Mesenteric fat pad (tissue), 1 donor: ENCODE measurements at places on chromosomes 5 and 9. TPM values are rescaled to one million over a fixed set of nuclear protein-coding genes. Genes with fewer than 3 reads are reported as not detected.

NDUFAF2 gene
- total RNA-seq, result 36.2 TPM

GRCh38 chr9:77892955-77893514 is 138.6 kb downstream of the GNAQ start:
- DNase-seq, result no peak

DNA sequence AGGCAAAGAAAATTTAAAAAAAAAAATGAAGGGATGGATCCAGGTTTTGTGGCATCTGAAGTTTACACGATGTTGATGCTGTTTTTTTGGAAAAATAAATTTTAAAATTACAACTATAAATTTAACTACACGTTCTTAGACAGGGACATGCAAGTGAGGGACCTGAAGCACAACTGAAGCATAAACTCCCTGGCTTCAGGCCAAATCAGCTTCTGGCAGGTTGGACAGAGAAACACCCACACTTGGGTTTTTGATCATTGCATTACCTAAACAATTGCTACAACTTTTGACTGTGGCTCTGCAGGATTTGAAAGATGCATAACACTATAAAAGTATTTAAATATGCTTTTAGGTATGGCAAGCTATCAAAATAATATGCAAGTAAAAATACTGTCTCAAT is 1318.3 kb upstream of the DMAC1 start:
- no peak for DNase-seq

GRCh38 chr5:1527533-1528205 is 3.9 kb upstream of the LPCAT1 start:
- peak; percentile 35 for DNase-seq

DNA sequence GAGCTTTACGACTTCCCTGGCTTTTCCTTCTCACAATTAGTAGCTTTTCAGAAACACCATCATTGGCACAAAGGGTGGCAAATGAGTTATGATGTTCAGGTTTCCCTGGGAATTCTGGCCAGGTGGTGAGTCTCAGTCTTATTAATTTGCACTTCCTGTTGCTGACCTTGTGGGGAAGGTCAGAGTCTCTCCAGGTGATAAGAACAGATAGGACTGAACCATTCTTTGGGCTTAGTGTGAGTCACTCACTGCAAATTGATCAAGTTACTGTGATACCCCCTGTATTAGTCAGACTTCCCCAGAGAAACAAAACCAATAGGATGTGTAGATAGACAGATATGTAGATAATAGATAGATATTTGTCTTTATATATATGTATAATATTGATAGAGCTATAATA is 53.8 kb upstream of the RANBP3L start:
- DNase-seq, result no peak

- no peak for DNase-seq
Measured at GRCh38 chr9:100011062-100011681, 87.6 kb downstream of the ERP44 start.

FGFR4 gene
- 0.42 TPM for total RNA-seq

GRCh38 chr9:114121227-114122135 is 22.4 kb upstream of the KIF12 start:
- peak; percentile 30 for DNase-seq

- DNase-seq, result no peak
Measured at GRCh38 chr5:175814691-175815090, 56.7 kb upstream of the CPLX2 start.

- DNase-seq, result no peak
Measured at GRCh38 chr5:67725604-67726003, 490.0 kb upstream of the PIK3R1 start.

DNA sequence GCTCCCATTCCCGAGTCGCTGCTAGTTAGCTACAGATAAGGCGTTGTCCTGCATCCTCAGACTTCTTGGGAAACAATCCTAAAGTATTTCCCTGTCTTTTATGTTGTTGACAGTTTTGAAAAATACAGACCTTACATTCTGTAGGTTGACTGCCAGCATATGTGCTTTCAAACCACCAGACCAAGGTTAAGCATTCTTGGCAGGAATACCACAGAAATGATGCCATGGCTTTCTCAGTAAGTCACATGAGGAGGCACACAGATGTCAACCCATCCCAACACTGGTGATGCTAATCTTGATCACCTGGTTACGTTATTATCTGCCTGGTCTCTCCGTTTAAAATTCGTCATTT is 871 bp downstream of the GLE1 start:
- no peak for DNase-seq

DNA sequence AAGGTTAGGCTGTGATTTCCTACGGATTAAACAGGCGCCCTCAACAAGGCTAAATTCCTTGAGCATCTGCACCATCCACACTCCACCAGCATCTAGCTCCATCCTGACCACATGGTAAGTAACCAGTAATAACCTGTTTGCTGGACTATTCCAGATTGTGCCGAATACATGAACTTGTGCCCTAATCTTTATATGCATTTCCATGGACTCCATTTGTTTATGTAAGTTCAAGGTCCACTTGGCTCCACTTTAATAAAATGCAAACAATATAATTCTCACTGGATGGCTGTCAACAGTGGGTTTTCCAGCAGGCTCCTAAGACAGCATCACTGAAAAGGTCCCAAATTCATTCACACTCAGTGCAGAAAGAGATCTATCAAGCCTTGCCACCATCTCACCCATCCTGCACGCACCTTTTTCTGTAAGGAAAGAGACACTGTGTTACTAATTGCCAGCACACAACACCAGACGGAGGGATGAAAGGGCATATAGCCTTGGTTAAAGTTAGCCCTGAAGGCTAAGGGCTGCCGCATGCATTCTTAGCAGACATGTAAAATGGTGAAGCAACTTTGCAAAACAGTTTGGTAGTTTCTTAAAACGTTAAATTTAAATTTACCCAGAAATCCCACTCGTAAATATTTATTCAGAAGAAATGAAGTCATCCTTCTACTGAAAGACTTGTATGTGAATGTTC is 88.7 kb downstream of the GLIS3 start:
- no peak for DNase-seq

RASA1 gene
- 23.5 TPM for total RNA-seq

FLT4 gene
- total RNA-seq, result 26.8 TPM

DNA sequence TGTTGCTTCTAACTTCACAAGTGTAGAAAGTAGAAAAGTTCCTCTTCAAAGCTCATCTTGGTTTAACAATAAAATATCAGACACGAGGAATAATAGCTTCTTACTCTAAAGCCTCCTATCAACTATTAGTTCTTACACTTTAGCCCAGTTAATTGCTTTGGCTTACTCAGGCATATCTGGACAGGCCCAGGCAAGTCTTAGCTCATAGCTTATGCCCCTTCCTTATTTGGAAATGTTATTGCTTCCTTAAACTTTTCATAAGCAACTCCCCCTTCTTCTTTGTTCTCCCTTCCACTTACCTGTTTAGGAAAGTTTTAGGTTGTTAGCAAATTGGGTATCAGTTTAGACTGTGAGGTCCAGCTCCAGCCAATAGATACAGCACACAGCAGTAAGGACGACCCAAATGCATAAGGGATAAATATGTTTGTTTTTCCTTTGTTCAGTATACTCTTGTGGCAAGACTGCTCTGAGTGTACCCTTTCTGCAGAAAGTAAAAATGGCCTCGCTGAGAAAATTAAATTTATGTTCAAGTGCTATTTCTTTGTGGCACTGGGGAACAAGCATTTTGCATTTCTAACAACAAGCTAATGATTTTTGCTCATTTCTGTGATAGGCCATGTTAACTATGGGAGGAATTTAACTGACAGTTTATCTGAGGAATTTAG is 162.1 kb downstream of the SMC2 start:
- no peak for DNase-seq

CATSPER3 gene
- total RNA-seq, result 0.61 TPM

- no peak for DNase-seq
Measured at GRCh38 chr9:69689991-69690538, 17.9 kb upstream of the APBA1 start.

PTGS1 gene
- total RNA-seq, result 16.5 TPM

DNA sequence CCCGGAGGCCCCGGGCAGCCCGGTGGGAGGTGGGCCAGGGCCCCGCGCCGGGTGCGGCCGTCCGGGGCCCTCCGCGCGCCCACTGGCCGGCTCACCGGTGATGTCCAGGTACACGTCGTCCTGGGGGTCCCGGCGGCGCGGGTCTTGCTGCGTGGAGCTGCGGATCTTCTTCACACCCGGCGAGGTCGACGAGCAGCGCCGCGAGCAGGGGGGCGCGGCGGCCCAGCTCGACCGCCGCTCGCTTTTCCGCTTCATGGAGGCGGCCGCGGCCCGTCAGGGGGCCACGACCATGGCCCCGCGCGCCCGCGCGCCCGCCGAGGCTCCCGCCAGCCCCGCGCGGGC is 548 bp downstream of the CDC14B start:
- DNase-seq, result no peak

- DNase-seq, result no peak
Measured at GRCh38 chr9:101121836-101122399, 93.4 kb downstream of the PLPPR1 start.

TLX3 gene
- not detected for total RNA-seq

FAM153A gene
- 1.0 TPM for total RNA-seq

- no peak for DNase-seq
Measured at GRCh38 chr5:15252331-15252730, 247.6 kb upstream of the FBXL7 start.

CCNO gene
- total RNA-seq, result not detected

GRCh38 chr5:82480331-82480730 is 202.2 kb upstream of the RPS23 start:
- DNase-seq, result no peak

DNA sequence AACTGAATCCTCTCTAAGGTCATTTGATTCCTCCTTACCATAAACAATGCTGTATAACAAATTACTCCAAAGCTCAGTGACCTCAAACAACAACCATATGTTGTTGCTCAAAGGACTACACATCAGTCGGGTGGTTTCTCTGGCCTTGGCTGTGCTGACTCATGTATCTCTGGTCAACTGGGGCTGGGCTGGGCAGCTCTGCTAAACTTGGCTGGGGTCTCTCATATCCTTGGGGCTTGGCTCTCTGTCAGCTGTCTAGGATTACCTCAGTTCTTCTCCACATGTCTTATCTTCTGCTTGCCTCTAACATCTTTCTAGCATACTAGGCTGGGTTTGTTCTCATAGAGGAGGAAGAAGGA is 86.4 kb downstream of the GALNT10 start:
- no peak for DNase-seq

GRCh38 chr5:51468196-51468595 is 84.9 kb downstream of the ISL1 start:
- no peak for DNase-seq

DNA sequence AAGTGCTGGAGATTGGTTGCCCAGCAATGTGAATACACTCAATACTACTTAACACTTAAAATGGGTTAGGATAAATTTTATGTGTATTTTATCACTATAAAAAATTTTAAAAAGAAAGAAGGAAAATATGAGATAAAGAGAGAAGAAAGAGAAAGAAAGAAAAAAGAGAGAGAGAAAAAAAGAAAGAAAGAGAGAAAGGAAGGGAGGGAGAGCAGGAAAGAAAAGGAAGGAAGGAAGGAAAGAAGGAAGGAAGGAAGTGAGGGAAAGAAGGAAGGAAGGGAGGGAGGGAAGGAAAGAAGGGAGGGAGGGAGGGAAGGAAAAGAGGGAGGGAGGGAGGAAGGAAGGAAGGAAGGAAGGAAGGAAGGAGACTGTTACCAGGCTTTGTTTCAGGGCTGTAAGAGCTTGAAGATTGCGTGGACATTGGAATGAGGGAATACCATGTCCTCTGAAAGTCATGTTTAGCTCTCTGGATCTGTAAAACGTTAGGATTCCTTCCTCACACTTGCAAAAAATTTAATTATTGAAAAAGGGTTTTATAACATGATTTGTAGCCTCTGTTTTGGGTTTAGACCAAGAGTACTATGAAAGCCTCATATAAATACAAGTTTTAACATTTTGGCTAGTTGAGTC is 152.3 kb upstream of the DAP start:
- no peak for DNase-seq

DNA sequence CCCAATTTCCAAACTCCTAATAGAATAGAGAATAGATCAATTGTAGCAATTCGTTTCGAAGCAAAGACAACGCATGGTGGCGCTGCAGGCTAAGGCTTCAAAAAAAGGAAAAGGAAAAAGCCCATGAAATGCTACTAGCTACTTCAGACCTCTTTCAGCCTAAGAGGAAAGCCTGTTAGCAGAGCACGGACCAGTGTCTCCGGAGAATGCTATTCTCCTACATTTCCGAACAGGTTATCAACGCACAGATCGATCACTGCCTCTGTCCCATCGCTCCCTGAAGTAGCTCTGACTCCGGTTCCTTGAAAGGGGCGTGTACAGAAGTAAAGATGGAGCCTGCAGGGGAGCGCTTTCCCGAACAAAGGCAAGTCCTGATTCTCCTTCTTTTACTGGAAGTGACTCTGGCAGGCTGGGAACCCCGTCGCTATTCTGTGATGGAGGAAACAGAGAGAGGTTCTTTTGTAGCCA is at the start of gene PCDHB15:
Gene PCDHB15 (plus strand): TSS at position 146 of the 468 bp plus-strand sequence. CDS start 184 bp downstream, at position 330.
- DNase-seq, result no peak

SLC6A18 gene
- not detected for total RNA-seq

DNA sequence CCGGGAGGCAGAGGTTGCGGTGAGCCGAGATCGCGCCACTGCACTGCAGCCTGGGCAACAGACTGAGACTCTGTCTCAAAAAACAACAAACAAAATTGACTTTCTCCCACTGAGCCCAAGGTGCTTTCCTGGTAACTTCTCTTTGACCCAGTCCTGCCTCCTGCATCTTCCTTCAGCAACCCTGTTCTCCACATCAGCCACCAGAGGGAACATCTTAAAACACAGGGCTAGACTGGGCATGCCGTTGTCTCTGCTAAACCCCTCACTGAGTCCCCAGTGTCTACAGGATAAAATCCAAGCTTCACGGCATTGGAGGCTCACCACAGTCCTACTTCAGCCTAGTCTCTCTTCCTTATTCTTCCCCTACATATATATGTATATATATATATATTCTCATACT is 39.8 kb upstream of the KCNMB1 start:
- DNase-seq, result no peak

DNA sequence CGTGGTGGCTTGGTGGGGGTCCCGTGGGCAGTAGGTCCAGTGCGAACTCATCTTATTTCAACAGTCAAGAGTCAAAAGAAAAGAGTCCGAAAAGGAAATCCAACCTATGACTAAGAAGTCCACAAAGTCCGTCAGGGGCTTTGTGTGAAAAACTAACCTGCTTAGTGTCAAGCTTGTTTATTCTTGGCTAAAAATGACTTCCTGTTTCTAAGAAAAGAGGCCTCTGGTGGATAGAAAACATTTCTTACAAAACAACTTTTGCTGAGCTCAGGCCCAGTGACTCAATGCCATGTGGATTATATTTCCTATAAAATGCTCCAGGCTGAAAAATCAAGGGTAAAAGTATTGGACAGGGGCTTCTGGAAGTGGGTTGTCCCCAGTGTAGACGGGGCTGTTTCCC is 105.9 kb downstream of the GADD45G start:
- DNase-seq, result no peak

- DNase-seq, result peak; percentile 96
Measured at GRCh38 chr9:36166168-36166927, 2.8 kb upstream of the CCIN start.
